ENCODE measurements at places on chromosomes 12 and 14.

DNA sequence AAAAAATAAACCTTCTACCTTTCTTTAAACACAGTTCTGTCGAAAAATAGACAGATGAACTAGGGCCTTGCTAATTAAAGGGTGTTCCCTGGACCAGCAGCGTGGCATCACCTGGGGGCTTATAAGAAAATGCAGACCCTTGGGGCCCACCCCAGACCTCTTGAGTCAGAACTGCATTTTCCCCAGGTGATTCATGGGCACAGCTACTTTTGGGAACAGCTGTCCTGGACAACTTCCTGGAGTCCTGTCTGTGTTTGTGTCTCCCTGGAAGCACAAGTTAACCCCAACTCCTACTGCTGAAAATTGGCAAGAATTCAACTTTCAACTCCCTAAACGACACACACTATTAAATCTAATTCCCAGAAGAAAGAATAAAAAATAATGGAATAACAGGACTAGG is 17.8 kb downstream of the FBLN5 start:
- no peak for DNase-seq

GRCh38 chr12:31297572-31298514 is 28.1 kb downstream of the SINHCAF start:
- DNase-seq, result no peak

GRCh38 chr12:31406345-31406744 is 80.4 kb upstream of the SINHCAF start:
- DNase-seq, result no peak

DNA sequence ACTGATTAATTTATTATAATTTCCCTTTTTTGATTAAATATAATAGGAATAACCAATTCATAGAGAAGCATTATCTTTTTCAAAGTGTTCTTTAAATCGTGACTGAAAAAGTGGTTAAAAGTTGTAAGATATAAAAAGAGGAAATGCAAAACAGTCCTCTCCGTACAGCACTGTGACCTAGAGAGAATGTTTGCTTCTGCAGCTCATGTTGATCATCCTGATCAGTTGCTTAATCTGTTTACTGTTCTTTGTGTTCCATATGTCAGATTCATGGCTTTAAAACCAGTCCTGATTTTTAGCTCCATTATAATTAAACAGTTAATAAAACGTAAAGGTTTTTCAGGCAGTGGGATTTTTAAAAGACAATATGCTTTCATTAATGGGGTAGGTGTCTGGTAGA is 4.7 kb downstream of the TTC8 start:
- no peak for DNase-seq

GRCh38 chr14:53327716-53328115 is 174.6 kb upstream of the DDHD1 start:
- DNase-seq, result no peak

GRCh38 chr12:94948232-94948810 is 55.2 kb downstream of the NDUFA12 start:
- no peak for DNase-seq

- no peak for DNase-seq
Measured at GRCh38 chr12:62846491-62846890, 88.5 kb downstream of the PPM1H start.

DNA sequence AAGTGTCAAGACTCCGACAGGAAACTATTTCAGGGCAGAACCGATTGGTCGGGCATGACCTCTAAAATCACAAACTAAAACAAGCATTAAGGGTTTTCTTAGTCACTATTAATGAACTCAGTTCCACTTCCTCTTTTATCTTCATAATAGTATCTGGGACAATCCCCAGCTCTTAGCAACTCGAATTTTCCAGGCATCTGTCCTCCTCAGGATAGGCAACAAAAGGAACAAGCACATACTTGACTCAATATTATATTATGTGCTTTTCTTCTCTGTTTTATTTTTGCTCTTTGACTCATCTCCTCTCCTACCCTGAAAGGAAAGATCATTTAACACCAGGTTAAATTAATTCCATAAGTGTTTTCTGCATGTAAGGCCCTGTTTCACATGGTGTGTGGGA is 638.3 kb upstream of the TBX3 start:
- DNase-seq, result no peak

GRCh38 chr12:90090929-90091651 is 382.5 kb upstream of the ATP2B1 start:
- DNase-seq, result no peak

DNA sequence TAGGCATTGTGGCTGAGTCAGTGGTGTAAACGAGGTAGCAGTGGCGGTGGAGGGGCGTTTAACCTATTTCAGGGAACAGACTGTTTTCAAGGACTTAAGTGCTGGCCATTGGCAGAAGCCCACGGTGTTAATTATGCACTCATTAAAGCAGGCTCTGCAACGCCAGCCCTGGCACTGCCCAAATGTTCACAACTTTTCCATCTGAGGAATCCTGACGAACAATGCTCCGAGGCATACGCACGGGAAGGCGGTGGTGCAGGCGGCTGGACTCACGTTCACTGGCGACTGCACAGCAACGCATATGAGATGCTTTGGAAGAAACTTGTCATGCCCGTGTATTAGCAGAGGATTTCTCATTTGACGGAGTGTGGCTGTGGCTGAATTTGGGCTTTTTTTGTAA is 70.6 kb upstream of the SLC24A4 start:
- DNase-seq, result no peak

DNA sequence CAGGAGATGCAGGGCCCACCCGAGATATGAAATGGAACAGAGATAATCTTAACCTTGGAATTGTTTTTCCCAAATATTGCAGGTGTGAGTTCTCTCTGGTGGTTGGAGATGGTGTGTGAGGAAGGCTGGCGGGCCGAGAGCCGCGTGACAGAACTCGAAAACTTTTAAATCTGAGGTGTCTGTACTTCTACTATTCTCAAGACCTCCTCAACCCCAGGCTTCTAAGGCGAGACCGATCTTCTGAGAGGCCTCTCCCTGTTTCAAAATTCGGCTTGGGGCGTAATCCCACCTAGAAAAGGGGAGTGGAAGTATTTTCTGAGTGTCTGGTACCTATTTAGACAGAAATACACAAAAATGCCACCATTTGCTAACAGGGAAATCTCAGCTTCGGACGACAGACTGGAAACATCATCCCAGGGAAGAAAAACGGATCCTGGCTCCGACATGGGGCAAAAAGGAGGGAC is 611 bp downstream of the SARNP start:
- no peak for DNase-seq

DNA sequence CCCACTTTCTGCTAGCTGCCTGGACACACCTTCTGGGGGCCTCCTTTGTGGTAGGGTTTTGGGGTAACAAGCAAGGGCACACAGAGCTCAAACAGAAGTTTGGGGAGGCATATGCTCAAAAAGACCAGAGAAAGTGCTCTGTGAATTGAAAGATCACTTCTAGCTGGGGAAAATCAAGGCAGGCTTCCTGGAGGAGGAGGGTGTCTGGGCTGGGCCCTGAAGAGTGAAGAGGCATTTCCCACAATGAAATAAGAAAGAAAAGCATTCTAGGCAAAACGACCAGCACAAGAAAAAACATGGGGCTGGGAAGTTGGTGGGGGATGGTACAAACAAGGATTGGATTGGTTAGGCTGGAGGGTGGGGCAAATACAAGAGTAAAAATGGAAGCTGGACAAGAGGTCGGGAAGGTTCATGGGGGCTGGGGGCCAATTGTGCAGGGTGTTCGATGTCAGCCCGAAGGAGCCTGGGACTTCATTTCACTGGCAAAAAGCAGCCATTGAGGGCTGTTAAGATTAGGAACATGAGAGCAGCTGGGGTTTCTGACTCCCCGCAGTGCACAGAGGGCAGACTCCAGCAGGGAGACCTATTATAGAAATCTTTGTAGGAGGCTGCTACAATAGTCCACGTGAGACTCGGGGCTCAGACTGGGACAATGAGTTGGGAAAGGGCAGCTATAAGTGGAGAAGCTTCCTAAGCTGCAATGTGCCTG is 51.5 kb upstream of the CMKLR1 start:
- DNase-seq, result no peak

DNA sequence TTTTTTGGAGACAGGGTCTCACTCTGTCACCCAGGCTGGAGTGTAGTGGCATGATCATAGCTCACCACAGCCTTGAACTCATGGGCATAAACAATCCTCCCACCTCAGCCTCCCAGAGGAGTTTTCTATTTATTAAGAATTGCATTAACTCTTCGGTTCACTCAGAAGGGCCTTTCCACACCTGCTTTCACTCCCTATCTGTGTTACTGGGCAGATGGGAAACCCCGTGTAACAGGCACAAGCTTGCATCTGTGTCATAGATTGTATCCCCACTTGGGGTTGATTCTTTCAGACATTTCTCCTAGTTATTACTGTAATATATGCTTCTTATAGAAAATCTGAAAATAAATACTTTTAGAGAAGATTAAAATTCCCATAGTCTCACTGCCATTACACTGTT is 38.7 kb downstream of the STX2 start:
- DNase-seq, result no peak

- no peak for DNase-seq
Measured at GRCh38 chr14:103078860-103079587, 5.0 kb upstream of the LBHD2 start.

GRCh38 chr14:89720741-89721729 is 233.5 kb downstream of the EFCAB11 start:
- DNase-seq, result no peak

DNA sequence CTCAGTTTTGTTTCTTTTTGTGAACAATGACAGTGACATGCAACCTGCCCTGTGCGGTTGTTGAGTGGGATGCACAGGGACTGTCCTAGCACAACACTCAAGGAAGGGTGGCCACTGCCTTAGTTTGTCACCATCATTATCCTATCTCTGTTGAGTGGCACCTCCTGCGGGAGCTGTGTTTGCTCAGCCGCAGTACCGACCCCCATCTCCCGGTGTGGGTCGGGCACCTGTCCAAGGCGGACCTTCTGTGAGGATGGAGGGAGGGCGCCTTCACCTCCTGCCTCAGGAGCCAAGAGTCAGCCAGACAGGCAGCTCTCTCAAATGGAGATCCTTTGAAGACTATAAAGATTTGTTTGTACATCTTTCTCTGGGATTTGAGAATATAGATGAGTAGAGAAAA is 142.1 kb downstream of the TSPAN9 start:
- DNase-seq, result no peak

DNA sequence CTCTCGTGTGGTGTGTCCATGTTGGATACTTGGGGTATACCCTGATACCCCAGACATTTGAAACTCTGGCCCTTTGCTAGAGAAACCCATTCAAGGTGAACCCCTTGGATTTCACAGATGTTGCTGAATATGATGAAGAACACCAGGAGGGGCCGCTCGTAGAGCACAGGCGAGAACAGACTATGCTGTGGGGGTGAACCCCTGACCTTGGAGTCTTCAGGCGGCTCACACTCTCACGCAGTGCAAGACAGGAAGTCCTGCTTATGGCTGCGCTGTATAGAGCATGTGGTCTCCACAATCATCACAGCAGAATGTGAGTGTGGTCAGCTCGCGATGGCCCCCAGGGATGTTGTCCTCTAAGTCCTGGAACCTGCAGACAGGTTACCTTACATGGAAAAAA is 60.4 kb downstream of the SLC15A4 start:
- no peak for DNase-seq

DNA sequence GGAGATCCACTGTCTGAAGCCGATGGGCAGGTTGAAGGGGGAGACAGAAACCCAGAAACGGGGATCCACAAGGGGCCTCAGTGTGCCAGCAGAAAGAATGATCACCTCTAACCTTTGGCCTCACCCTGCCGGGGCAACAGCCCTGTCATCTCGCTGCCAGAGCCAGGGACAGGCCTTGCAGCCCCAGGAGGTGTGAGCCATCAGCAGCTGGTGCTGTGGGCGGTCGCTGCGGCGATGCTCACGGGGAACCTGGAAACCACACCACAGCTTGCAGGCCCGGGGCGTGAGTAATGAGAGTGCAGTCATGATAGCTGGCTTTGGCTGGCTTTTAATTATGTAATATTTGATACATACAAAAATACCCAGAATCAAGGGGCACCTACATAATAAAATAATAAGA is 4.7 kb upstream of the TTC7B start:
- no peak for DNase-seq

GRCh38 chr14:65356327-65356836 is 56.1 kb upstream of the FUT8 start:
- no peak for DNase-seq

DNA sequence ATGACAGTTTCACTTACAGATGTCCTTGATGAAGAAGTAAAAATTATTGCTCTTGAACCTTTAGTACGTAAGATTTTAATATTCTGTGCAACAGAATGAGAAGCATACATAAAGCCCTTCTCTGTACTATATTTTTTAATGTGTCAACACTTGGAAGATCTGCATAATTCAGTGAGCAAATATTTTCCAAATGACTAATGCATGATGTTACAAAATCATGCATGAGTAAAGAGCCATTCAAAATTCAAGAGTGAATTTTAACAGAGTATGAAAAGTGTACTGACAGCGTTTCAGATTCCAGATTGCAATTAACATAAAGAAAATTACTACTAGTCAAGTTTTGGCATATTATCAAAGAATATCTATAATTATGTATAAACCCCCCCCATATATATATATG is 101.4 kb upstream of the BBS10 start:
- DNase-seq, result no peak

Data from glutamatergic neuron (in vitro differentiated cells).